GM20000 (cell line): ENCODE measurements at places on chromosomes 16 and 17.

- DNase-seq: no peak
Measured at GRCh38 chr17:48122665-48123045, 15.1 kb downstream of the SNX11 start.

- no peak for DNase-seq
Measured at GRCh38 chr17:68698746-68699145, 97.6 kb upstream of the FAM20A start.

DNA sequence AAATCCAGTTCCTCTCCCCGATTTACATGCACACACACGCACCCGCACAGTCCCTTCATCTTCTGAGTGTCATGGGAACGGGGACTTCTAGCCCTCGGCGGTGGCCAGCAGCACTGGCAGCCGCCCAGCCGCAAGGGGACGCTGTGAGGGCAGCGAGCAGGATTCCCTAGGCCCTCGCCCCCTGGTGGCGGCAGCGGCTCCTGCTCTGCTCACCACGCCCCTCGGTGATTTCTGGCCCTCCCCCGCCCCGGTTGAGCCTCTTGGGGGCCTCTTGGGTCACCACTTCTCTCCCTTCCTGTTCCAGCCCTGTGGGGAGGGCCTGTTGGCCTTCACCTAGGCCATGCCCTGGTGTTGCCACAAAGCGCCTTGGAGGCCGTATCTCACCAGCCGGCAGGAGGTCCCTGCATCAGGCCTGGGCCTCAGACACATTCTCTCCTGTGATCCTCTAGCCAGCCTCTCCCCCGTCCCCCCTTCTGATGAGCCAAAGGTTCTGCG is 75.2 kb upstream of the KSR1 start:
- peak; percentile 85 for DNase-seq

DNA sequence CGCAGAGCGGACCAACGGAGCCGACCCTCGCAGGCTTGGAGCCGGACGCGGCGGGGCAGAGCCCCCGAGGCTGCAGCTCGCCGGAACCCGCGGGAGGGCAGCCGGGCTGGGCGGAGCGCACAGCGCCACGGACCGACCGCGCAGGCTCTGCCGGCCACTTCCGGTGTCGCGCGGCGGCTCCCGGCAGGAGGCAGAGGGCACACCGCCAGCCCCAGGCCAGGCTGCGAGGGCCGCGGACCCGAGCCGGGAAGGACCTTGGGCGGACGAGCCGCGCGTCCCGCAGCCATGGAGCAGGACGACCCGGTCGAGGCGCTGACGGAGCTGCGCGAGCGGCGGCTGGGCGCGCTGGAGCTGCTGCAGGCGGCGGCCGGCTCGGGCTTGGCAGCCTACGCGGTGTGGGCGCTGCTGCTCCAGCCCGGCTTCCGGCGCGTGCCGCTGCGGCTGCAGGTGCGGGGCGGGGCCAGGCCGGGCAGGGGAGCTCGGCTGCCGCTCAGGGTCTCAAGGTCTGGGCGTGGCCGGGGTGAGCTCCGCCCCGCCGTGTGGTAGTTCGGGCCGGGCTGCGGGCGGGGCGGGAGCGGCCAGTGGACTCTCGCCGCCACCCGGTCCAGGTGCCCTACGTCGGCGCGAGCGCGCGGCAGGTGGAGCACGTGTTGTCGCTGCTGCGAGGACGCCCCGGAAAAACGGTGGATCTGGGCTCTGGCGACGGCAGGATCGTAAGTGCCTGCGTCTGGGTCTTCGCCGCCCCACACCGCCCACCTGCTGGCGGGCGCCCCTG is at the start of gene ANTKMT:
Gene ANTKMT (plus strand): TSS at position 157 of the 775 bp plus-strand sequence. CDS start 129 bp downstream, at position 286.
- peak; percentile 97 for DNase-seq

- DNase-seq: no peak
Measured at GRCh38 chr17:10151667-10152496, 46.5 kb downstream of the GAS7 start.
